ENCODE measurements at places on chromosomes 12 and 14. TPM values are rescaled to one million over a fixed set of nuclear protein-coding genes. Genes with fewer than 3 reads are reported as not detected.

DNA sequence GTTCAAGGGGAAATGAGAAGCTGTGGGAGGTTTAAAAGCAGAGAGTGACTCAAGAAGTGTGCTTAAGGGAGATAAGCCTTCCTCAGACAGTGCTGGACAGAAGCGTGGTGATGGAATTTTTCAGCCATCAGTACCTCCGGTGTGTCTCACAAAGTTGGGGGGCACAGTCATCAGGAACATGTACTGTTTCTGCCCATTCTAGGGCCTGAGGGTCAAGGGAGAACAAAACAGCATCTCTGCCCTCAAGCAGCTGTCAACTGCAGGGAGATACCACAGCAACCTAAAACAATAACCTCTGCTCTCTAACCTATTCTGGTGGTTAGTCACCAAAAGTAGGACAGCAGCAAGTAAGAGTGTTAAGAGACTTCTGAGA lies 2.0 kb upstream of the STON2 start:
- H3K4me1 ChIP-seq, result no peaks in the 10 kb centered on the region
- DNase-seq, result no peak
- H3K36me3 ChIP-seq, result no peaks in the 10 kb centered on the region
- H3K27me3 ChIP-seq, result no peaks in the 10 kb centered on the region
- H3K4me3 ChIP-seq, result no peak overlapping the region
- no peak overlapping the region for H3K27ac ChIP-seq

GRCh38 chr12:7929083-7929792 lies 6.7 kb downstream of the SLC2A3 start:
- no peak overlapping the region for H3K27ac ChIP-seq
- no peaks in the 10 kb centered on the region for H3K36me3 ChIP-seq
- H3K27me3 ChIP-seq, result no peaks in the 10 kb centered on the region
- no peak for DNase-seq
- H3K4me3 ChIP-seq, result no peak overlapping the region

DNA sequence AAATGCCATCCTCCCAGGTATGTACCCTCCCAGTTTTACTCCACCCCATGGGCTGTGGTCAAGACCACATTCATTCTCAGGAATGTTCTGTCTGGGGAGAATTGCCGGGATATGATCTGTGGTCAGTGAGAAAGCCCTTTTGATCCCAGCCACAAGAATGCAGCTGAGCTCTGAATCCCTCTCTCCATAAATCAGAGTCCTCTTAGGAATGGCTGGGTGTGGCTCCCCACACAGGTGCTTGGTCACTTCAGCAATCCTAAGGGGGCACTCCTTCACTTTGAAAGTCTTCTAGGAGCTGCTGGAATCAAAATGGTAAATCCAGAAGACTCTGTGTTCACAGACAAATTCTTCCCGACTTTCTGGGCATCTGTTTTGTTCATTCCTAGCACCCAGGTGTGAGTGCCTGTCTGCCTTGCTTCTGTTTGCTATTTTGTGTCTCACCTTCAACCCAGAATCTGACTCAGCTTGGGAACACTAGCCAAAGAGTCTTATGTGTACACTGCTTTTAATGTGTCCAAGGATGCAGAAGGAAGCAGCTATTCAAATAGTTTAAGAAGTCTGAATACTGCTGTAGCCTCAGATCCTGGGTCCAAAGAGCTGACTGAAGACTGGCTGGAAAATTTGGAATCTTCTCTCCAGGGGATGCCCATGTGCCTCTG lies 144.6 kb upstream of the CDKN3 start:
- DNase-seq, result no peak
- H3K27me3 ChIP-seq, result no peaks in the 10 kb centered on the region
- H3K27ac ChIP-seq, result no peak overlapping the region
- H3K4me1 ChIP-seq, result no peaks in the 10 kb centered on the region
- no peaks in the 10 kb centered on the region for H3K36me3 ChIP-seq

GRCh38 chr12:41162461-41162860 lies 25.7 kb upstream of the PDZRN4 start:
- H3K27ac ChIP-seq, result no peak overlapping the region
- no peak overlapping the region for H3K4me3 ChIP-seq
- no peaks in the 10 kb centered on the region for H3K4me1 ChIP-seq
- no peaks in the 10 kb centered on the region for H3K27me3 ChIP-seq
- DNase-seq, result no peak

GRCh38 chr14:83556746-83557453 lies 1973.0 kb upstream of the FLRT2 start:
- H3K27ac ChIP-seq, result no peak overlapping the region
- DNase-seq, result no peak
- no peaks in the 10 kb centered on the region for H3K27me3 ChIP-seq
- no peaks in the 10 kb centered on the region for H3K4me1 ChIP-seq
- H3K4me3 ChIP-seq, result no peak overlapping the region

GRCh38 chr14:53609009-53609408 lies 347.6 kb downstream of the BMP4 start:
- H3K4me3 ChIP-seq, result no peak overlapping the region
- H3K4me1 ChIP-seq, result no peaks in the 10 kb centered on the region
- no peaks in the 10 kb centered on the region for H3K36me3 ChIP-seq
- DNase-seq, result no peak
- H3K27ac ChIP-seq, result no peak overlapping the region

DNA sequence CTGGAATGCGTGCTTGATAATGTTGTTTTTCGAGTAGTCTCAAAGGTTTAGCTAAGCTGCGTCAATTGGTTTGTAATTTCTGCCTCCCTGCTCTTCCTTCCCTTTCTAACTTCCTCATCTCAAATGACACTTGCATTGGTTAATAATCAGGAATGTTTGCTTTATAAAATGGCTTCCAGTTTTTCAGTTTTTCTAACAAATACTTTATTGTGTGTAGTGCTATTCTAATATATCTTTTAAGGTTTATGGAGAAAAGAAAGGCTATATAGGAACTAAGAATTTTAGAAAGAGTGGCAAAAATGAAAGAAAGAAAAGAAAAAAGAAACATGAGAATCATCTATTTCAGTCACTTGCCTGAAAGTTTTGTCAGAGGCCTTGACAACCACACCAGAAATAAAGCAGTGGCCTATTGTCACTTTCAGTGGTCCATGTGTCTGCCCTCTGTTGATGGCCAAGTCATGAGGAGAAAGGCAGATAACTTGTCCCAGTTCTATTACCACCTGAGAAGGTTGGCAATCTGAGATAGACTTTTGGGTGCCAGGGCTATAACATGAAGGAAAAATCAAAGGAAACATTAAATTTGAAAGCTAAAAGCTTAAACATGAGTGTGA lies 221.9 kb upstream of the KITLG start:
- no peaks in the 10 kb centered on the region for H3K36me3 ChIP-seq
- no peaks in the 10 kb centered on the region for H3K27me3 ChIP-seq
- no peak for DNase-seq
- no peaks in the 10 kb centered on the region for H3K4me1 ChIP-seq
- H3K27ac ChIP-seq, result no peak overlapping the region
- H3K4me3 ChIP-seq, result no peak overlapping the region

DNA sequence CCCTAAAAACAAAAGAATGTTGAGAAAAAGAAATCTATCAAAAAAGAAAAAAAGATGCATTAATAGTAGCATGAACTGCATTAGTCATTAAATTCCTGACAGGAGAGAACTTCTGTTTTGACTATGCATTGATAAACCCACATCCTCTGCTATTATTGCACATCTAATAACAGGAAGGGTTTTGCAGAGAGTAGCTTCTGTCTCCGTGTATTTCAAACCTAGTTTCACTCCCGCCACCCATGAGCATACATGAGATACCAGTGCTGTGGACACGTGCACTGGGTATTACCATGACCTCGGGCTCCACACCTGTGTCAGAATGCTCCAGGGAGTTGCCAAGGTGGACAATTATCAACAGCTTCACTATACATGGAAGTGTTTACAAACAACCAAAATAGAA lies 449.1 kb upstream of the SOX5 start:
- H3K4me3 ChIP-seq, result no peak overlapping the region
- H3K4me1 ChIP-seq, result no peaks in the 10 kb centered on the region
- H3K36me3 ChIP-seq, result no peaks in the 10 kb centered on the region
- H3K27ac ChIP-seq, result no peak overlapping the region
- no peak for DNase-seq

DNA sequence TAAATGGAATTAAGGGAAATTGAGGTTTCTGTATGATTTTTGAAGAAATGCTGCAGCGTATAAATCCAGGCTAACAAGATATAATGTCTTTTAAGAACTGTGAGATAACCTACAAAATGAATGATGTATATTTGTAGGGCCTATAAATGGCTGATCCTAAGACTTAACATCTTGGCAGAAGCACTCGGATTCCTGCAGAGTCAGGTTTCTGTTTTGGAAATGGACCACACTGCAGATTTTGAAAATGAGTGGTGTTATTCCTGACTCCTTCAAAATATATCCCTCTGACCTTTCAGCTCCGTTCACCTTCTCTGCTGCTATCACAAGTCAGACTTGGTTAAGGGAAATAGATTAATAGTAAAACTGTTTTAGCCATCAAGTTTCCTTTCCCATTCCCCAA lies 5.0 kb downstream of the TIGAR start:
- H3K27ac ChIP-seq, result no peak overlapping the region
- H3K36me3 ChIP-seq, result no peaks in the 10 kb centered on the region
- no peaks in the 10 kb centered on the region for H3K4me1 ChIP-seq
- no peaks in the 10 kb centered on the region for H3K27me3 ChIP-seq

- no peaks in the 10 kb centered on the region for H3K36me3 ChIP-seq
- peak overlapping the region; percentile 97 for H3K27ac ChIP-seq
- H3K4me3 ChIP-seq, result peak overlapping the region; percentile 39
- no peaks in the 10 kb centered on the region for H3K27me3 ChIP-seq
Observed at GRCh38 chr14:21097636-21098075, 799 bp downstream of the ZNF219 start.

GRCh38 chr12:57842342-57843294 lies 3.9 kb downstream of the CTDSP2 start:
- H3K4me3 ChIP-seq, result peak overlapping the region; percentile 13
- peak overlapping the region; percentile 96 for H3K27ac ChIP-seq
- H3K36me3 ChIP-seq, result no peaks in the 10 kb centered on the region
- no peaks in the 10 kb centered on the region for H3K27me3 ChIP-seq

- no peak overlapping the region for H3K4me3 ChIP-seq
- peak overlapping the region; percentile 81 for H3K27ac ChIP-seq
- no peaks in the 10 kb centered on the region for H3K36me3 ChIP-seq
Observed at GRCh38 chr14:69318241-69318640, 58.3 kb downstream of the GALNT16 start.

- DNase-seq, result no peak
- H3K36me3 ChIP-seq, result no peaks in the 10 kb centered on the region
- no peaks in the 10 kb centered on the region for H3K27me3 ChIP-seq
- H3K4me1 ChIP-seq, result no peaks in the 10 kb centered on the region
- H3K4me3 ChIP-seq, result no peak overlapping the region
Observed at GRCh38 chr14:31319701-31320100, 100.6 kb downstream of the HEATR5A start.

DNA sequence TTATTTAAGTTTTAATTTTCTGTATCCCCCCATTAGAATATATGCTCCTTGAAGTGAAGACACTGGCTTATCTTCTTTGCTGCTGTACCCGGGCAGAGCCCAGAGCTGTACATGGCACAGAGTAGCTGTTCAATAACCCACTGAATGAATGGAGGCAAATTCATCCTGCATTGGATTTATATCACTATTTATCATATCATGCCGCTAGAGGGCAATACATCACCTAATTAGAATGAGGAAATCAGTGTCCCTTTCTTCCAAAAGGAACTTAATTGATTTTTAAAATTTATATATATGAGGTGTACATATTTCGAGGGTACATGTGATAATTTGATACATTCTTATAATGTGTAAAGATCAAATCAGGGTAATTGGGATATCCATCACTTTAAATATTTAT lies 89.2 kb upstream of the TMEM260 start:
- no peak overlapping the region for H3K4me3 ChIP-seq
- DNase-seq, result no peak
- H3K4me1 ChIP-seq, result no peaks in the 10 kb centered on the region
- H3K36me3 ChIP-seq, result no peaks in the 10 kb centered on the region
- H3K27me3 ChIP-seq, result no peaks in the 10 kb centered on the region

- H3K36me3 ChIP-seq, result no peaks in the 10 kb centered on the region
- H3K27ac ChIP-seq, result no peak overlapping the region
- no peaks in the 10 kb centered on the region for H3K27me3 ChIP-seq
- H3K4me1 ChIP-seq, result no peaks in the 10 kb centered on the region
- H3K4me3 ChIP-seq, result no peak overlapping the region
Observed at GRCh38 chr14:98606041-98606640, 665.9 kb downstream of the BCL11B start.

DNA sequence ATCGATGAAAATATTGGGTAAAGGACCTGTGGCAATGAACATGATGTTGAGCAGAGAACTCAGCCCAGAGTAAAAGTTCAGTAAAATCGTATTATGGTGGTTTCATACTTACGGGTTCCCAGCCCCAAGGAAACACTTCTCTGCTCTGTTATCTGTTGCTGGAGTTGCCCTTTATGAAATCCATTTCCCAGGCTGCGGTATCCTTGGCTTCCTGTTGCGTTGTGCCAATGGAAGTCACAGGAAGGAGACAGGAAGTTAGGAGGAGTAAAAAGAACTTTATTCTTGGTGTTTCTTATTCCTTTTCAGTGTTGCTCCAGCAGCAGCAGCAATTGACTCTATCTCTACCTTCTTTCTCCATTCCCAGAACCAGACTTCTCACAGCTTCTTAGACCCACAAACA lies 965.2 kb downstream of the VRK1 start:
- H3K27ac ChIP-seq, result no peak overlapping the region
- no peak for DNase-seq
- H3K36me3 ChIP-seq, result no peaks in the 10 kb centered on the region
- no peaks in the 10 kb centered on the region for H3K27me3 ChIP-seq
- H3K4me3 ChIP-seq, result no peak overlapping the region

- no peaks in the 10 kb centered on the region for H3K36me3 ChIP-seq
- H3K4me3 ChIP-seq, result no peak overlapping the region
- peak; percentile 32 for DNase-seq
- H3K27me3 ChIP-seq, result no peaks in the 10 kb centered on the region
Observed at GRCh38 chr12:67469666-67470065, 178.9 kb upstream of the DYRK2 start.

DNA sequence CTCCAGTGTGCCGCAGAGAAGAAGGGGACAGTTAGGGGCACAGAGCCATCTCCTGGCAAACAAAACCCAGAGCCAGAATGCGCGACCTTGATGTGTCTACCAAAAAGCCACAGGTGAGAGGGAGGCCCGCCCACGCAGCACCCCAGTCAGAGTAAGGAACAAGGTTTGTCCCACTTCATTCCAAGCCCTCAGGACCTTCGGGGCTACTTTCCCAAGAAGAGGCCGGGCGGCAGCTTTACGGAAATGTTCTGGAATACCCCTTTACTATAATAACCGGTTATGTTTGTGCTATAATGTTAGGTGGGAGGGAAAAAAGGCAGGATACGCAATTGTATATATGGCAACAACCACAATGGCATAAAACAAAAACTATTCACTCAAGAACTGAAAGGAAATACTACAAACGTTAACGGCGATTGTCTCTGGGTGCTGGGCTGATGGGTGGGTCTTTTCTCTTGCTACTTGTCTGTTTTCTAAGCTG lies 12.3 kb downstream of the CCDC88C start:
- no peaks in the 10 kb centered on the region for H3K27me3 ChIP-seq
- no peak overlapping the region for H3K27ac ChIP-seq

Gene LMNTD1
- total RNA-seq, result not detected

Gene ABCD2
- 3.5 TPM for total RNA-seq

Gene KCNJ8
- 7.1 TPM for total RNA-seq

Gene DAO
- total RNA-seq, result not detected

Gene NTF3
- not detected for total RNA-seq

Gene ATG14
- total RNA-seq, result 12.4 TPM

Gene WNK1
- total RNA-seq, result 96.6 TPM

Measured in uterus (tissue), 4 donors.